ENCODE measurements at places on chromosomes 12 and 14.
A peak's percentile ranks its signal among the peaks of the same experiment; 100 is the strongest.

GRCh38 chr14:39877577-39878190 is 445.5 kb upstream of the FBXO33 start:
- DNase-seq, result no peak

DNA sequence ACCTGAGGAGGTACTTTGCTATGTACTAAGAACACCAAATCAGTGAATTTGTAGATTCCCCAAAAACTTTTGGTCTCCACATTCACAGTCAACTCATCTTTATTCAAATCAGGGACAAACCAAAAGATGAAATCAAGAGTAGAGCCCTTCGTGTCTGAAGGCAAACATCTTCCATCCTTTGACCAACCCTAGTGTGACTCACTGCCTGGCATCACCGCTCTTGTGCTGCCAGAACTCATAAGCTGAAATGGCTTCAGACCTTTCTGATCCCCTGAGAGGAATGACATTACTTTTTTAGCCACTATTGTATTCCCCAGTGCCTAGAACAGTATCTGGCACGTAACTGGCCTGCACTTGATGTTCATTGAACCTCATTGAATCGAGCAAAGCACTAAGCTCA is 50.1 kb downstream of the GOLGA5 start:
- DNase-seq, result no peak

GRCh38 chr14:20684662-20685456 is 499 bp downstream of the RNASE4 start:
- DNase-seq, result peak; percentile 66

DNA sequence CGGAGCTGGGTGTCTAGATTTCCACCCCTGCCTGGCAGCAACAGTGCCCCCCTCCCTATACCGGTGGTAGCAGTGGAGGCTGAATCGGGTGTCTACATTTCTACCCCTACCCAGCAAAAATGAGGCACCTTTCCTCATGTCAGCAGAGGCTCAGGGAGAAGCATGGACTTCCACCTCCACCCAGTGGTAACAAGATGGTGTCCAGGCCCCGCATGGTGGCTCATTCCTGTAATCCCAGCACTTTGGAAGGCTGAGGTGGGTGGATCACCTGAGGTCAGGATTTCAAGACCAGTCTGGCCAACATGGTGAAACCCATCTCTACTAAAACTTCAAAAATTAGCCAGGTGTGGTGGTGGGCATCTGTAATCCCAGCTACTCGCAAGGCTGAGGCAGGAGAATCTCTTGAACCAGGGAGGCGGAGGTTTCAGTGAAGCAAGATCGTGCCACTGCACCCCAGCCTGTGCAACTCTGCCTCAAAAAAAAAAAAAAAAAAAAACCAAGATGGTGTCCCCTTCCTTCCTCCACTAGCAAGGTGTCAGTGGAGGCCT is 35.5 kb upstream of the OR5AU1 start:
- no peak for DNase-seq

- DNase-seq, result no peak
Observed at GRCh38 chr12:83031196-83031595, 344.5 kb downstream of the TMTC2 start.

DNA sequence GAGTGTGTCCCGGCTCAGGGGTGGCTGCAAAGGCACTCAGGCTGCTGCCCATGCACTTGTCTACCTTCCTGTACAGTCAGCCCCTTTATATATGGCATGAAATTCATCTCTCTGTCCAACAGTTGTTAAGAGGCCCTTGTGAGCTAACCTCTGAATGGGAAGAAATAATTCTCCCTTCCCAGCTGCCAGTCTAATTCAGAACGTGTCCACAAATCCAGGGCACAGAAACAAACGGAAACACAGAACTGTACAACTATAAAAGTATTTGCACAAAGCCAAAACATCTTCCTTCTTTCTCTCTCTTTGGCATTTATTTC is 849 bp downstream of the KRT5 start:
- no peak for DNase-seq

GRCh38 chr14:92655419-92656201 is 92.8 kb downstream of the LGMN start:
- DNase-seq, result no peak

DNA sequence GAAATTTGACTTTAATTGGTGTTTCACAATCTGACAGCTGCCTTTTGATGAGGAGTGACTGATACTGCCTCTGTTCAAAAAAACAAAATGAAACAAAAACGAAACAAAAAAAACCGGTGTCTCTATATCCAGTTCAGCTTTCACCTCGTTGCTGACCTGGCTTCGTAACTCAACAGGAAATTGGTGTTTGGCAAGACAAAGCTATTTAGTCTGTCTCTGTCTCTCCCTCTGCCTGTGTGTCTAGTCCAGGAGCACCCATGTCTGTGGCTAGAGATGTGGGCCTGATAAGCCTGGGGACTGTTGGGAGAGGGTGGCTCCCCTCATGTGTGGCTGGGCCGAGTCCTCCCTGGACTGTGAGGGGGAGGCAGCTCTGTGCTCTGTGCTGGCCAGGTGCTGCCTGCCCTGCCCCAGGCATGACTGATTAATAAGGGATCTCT is 11.3 kb downstream of the CACNA1C start:
- DNase-seq, result peak; percentile 72

- no peak for DNase-seq
Observed at GRCh38 chr14:80844872-80845271, 96.7 kb downstream of the CEP128 start.

DNA sequence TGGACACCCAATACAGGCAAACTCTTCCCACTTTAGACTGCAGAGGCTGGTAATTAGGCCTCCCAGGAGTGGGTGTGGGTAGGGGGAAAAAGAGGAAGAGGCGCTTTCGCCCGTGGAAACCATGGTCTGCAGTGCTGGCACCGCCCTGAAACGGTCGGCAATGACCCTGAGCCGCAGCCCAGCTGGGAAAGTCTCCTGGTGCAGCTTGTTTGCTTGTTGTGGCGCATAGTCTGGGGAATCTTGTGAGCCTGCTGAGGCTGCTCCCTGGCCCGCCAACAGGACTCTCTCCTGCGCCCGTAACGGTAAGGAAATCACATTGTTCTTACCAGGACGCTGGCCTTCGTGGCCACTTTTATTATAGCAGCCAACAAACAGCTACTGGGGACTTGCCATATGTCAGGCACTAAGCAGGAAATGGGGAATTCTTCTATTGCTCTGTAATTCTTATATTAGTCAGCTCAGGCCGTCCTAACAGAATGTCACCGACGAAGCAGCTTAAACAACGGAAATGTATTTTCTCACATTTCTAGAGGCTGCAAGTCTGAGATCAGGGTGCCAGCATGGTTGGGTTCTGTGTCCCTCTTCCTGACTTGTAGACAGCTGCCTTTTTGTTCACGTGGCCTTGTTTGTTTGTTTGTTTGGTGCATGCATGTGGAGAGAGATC is 52.5 kb upstream of the RIN3 start:
- DNase-seq, result peak; percentile 72

DNA sequence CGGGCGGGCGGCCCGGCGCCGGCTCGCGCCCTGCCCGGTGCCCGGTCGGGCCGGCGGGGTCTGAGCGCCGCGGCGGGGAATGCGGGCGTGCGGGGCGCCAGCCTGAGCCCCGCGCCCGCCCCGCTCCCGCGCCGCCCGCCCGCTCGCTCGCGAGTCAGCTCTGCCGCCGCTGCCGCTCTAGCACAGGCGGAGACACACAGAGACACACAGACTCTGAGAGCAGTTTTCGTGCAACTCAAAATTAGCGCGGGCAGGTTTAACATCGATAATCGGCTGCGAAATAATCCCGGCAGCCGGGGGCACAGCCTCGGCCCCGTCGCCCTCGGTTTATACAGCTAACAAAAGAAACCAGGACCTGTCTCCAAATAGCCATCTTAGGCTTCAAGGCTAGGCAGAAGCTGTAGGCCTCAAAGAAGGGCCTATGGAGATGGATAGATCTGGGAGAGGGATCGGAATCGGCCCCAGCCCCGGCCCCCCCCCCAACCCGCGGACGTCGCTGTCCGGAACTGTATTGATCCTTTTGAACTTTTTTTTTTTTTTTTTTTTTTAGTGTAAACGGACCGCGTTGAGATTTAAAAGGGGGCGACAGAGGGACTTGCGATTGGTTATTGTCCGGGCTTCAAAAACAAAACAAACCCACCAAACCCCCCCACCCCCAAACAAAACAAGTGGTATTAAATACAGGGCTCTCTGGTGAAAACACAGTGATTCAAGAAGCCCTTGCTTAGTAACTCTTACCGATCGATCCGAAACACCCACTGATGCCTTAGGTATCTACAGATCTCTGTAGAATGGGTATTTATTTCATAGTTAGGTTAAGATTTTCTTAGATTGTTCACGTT is 1.1 kb downstream of the ARID2 start:
- peak; percentile 45 for DNase-seq

DNA sequence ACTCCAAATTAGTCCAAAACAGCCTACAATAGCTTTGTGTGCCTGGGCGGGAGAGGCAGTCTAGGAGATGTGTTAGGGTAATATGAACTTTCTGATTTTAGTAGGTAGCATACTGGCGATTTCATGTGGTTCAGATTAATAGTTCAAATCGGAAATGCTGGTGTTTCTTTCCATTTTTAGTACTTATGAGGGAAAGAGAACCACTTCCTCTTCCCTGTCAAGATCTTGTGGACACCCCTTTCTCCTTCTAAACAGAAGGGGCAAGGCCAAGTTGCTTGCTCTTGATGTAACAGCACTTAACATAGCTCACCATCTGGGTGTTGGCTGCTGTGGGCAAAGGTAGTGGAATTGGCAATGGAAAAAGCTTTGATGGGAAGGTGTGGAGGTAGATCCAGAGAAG is 32.2 kb upstream of the IGF1 start:
- DNase-seq, result no peak

GRCh38 chr14:22487941-22488340 is 101.1 kb downstream of the DAD1 start:
- no peak for DNase-seq

DNA sequence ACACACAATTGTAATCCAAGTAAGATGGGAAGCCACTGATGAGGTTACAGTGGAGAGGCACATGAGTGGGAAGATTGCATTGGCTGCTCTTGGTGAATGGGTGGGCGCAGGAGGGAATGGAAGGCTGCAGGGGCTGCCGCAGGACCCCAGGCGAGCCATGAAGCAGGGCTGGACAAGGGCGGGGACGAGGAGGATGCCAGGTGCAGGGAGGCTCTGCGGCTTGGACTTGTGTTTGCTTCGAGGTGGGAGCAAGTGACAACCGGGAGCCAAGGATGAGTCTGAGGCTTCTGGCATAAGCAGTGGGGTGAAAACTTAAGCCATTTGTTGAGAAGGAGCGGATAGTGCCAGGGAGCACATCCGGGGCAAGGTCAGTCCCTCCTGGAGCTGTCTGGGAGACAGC is 115.0 kb downstream of the TSPAN9 start:
- no peak for DNase-seq

DNA sequence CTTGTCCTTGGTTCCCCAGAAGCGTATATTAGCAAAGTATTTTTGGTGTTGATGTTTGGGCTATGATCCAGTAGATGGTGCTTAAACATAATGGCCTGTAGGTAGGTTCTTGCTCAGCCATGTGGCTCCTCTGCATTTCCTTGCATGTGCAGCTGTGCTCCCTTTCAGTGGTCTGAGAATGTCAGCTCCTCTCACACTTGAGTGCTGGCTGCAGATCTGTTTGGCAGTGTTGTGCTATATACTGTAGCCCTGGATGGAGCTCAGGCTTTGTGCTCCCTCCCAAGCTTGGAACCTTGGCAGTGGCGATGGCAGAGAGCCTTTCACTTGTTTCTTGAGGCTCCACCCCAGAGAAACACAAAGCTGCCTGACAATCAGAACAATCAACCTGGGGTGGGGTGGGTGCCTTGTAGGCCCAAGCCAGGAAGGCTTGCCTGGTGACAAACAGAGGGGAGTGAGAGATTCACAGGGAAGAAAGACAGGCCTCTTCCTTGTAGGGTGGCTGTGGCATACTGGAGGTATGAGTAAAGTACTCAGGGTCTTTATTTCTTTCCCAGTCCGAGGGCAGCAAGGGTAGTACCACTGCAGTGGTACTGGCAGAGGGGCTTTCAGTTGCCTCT is 255.3 kb downstream of the RAD51B start:
- no peak for DNase-seq

DNA sequence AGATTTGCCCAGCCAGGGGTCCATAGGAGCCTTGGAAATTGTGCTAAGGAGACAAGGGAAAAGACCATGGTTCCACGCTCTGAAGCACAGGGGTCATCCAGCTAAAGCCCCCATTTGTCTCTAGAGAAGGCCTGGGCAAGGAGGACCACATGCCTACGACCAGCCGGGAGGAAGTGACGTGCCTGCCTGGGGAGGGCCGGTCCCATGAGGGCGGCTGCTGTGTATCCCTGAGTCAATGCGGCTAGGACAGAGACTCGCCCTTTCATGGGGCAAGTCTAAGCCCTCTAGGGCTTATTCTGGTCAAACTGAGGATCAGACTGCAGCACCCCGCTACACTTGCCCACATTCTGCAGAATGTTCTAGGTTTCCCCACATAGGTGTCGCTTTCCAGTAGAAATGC is 20.6 kb upstream of the RIN3 start:
- no peak for DNase-seq

DNA sequence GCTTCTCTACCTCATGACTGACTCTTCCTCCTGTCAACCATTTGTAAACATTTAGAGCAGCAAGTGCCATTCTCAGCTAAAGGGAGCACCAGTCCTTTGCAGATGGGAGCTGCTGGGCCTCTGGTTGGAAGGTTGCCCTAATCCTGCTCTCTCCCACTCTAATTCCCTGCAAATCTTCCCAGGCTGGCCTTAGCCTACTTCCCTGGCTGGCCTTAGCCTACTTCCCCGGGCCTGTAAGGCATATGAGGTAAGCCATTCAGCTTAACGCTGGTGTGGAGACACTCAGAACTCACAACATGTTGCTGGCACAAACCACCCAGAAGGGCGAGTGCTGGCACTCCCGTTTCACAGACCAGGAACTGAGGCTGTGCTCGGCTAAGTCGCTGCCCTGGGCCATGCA is 69.0 kb downstream of the CPSF2 start:
- no peak for DNase-seq

DNA sequence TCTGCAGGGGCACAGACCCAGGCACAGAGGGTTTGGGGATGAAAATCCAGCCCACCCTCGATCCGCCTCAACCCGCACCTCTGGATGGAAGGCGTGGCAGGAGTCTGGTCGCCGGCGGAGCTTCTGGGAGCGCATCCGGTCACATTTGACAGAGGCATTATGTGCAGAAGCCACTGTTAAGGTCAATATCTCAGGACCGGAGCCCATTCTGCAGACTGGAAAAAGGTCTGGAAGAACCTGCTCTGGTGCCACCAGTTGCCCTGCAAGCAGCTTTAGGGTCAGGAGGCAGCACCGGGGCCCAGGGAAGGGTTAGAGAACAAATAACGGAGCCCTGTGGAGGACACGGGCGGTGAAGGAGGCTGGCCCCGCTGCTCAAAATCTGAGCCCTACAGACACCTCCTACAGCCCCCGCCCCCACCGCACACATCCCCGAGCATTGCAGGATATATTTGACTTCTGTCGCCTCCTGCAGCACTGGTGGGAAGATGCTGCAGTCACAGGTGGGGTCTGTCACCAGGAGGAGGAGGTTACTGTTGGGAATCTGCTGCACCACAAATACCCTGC is 25.1 kb upstream of the LRTM2 start:
- no peak for DNase-seq

DNA sequence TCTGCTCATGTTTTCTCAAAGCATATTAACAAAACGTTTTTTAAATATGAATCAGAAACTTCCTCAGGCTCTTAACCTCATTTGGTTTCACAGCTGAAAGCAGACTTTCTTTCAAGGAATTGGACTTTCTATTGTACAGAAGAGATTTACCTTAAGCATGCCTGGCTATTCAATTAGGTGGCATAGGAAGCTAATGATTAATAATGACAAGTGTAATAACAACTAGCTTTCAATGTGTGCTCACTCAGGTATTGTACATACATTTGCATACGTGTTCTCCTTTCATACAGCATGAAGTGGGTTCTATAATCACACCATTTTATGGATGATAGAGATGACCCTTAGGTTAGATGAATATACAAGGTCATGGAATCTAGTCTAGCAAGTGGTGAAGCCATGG is 115.7 kb downstream of the ANO6 start:
- DNase-seq, result no peak

GRCh38 chr14:73895939-73896338 is 9.3 kb downstream of the ZNF410 start:
- no peak for DNase-seq

All from GM03348 (cell line).